ENCODE measurements at places on chromosomes 3 and 15.

DNA sequence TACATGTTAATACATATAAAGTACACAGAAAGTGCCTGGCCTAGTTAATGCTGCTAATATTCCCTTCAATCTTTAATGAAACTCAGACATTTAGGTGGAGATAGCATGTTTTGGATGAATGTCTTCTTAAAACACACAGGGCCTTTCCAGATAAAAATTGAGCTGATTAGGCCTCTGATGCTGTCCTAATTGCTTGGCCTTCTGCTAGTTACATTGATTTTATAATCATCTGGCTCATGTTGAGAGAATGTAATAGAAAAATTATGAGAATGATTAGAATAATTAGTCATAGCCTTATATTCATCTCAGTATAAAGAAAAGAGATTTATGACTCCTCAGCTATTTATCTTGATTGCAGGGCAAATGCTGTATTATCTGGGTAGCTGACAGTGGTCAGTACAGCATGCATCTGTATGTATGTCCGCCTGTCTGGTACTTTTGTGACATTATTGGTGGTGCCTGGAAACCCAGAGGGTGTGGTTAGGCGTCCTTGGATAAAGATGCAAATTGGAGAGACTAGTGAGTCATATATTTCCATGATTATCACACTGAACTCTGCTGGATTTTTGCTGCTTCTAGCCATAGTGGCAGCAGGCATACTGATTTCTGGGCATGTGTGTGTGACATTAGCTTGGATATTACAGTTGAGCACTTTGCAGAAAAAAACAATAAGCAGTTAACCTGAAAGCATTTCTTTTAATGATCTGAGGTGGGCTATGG, 120.8 kb downstream of the FEZF2 start:
- DNase-seq = no peak

DNA sequence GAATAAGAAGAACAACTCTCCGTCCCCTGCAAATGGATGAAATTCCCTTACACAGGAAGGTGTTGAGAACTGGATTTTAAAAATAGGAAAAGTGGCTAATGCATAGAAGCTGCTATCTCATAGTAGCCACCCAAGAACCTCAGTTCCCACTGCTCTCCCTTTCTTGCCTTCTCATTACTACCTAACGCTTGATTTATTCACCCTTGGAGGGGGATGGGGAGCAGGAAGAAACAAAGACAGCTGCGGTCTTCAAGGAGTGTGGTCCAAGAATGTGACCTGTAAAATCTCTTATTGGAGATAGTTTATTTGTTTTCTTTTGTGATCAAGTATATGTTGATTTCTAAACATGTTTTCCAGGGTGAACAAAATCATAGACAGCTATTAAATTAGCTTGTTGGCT, 274.1 kb upstream of the CTNNB1 start:
- no peak for DNase-seq

GRCh38 chr3:54339608-54340007, 217.3 kb downstream of the CACNA2D3 start:
- no peak for DNase-seq

DNA sequence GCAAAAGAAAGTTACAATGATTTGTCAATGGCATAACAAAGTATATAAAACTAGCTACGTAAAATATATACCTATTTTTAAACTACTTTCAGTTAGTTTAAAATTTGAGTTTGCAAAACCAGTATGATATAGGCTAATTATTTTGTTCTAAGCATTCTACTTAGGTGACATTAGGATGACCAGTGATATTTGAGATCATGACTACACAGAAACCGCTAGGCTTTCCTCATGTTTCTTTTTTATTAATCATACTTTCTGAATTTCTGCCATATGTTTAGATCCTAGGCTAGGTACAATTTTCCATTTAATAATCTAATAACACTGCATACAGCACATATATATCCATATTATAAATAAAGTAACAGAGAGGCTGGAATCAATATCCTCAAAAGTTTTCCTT, 52.4 kb upstream of the XRN1 start:
- no peak for DNase-seq

- no peak for DNase-seq
These were observed 162.1 kb upstream of the LYSMD4 start for GRCh38 chr15:99895189-99895955.

All from stimulated activated CD8-positive, alpha-beta memory T cell treated with anti-CD3 and anti-CD28 coated beads, Interleukin-15, amount 100 ng/mL, for 24 hours (primary cell).